ENCODE measurements at places on chromosomes 4 and X.

DNA sequence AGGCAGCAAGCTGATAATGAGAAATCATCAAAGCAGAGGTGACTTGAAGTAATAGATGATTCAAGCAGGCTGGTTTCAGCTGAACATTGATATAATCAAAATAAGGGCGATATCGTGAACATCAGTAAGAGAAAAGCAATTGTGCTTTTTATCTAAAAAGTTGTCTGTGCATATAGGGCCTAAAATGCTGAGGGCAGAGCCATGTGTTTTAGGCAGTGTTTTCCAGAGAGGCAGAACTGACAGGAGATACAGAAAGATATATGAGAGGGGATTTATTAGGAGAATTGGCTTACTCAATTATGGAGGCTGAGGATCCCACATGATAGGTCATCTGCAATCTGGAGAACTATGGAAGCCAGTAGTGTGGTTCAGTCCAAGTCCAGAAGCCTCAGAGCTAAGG lies 136.5 kb upstream of the NPY2R start:
- DNase-seq, result no peak

GRCh38 chr4:70877556-70877955 lies 24.6 kb upstream of the MOB1B start:
- no peak for DNase-seq

GRCh38 chrX:35040871-35041270 lies 98.3 kb downstream of the FAM47B start:
- no peak for DNase-seq

DNA sequence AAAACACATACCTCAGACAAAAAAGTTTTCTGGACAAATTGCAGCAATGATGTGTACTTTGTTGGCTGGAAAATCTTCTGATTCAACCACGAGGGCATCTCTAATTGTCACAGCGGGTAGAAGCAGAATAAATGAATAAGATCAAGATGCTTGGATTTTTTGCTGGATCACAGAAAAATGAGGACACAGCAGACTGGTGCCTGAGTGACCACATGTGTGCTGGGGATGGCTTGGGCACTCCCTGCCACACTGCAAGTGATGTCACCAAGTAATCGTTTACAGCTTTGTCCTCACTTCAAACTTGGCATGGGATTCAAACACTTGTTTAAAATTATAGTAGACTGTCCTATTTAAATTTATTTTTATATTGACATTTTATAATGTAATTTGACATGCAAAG lies 557.0 kb downstream of the SPRY1 start:
- DNase-seq, result no peak

DNA sequence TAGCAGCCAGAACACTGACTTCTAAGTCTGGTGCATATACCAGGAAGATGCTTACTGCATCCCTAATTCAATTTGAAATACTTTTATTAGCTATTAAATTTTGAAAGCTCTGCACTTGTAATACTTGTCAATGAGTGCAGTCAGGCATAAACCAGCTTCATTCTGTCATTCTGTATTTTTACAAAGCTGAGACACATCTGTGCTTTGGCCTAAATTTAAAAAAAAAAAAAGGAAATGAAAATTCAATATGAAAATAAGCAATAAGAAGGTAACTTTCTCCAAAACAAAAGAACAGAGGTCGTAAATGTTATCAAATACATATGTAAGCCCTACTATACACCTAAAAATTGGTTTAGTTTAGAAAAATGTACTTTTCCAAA lies 7.0 kb downstream of the SMIM14 start:
- no peak for DNase-seq

DNA sequence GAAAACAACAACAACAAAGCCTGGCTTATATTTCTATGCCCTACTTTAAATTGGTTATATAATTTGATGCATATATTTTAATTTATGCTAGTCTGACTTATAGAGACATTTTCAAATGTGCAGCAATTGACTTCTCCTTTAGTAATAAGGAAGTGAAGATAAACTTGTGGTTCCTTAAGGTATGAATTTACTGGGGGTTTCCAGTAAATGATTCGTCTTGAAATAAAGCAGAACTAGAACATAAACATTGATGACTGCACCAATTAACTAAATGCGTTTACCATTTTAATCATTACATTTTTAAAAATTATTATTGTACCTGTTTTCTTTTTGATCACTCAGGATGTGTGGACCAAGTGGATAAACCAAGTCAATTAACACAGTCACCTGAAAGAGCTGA lies 99.6 kb upstream of the CCSER1 start:
- no peak for DNase-seq
